Right ventricle myocardium inferior (tissue), 1 donor: ENCODE measurements at places on chromosomes 13 and 19.
A peak's percentile ranks its signal among the peaks of the same experiment; 100 is the strongest.

- DNase-seq, result no peak
These were observed 69.9 kb downstream of the SLITRK6 start for GRCh38 chr13:85729296-85729695.

DNA sequence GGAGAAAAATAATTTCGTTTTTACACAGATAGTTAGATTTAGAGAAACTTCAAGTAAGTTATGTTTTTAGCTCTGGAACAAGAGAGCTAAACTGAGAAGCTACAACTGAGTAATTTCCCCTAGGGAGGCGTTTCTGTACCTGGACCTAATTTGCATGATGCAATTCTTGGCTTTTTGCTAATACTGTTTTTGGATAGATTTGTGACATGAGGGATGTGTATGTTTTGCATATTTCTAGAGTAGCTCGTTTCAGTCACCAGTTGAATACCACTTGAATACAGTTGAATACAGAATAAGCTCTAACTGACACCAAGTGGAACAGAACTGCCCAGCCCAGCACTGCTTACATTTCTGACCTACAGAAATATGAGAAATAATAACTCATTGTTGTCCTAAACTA is 1227.9 kb upstream of the SPRY2 start:
- no peak for DNase-seq

- peak; percentile 73 for DNase-seq
These were observed 697 bp downstream of the HSPH1 start for GRCh38 chr13:31160857-31161556.

- no peak for DNase-seq
These were observed 77.5 kb downstream of the DLEU7 start for GRCh38 chr13:50766013-50766412.

DNA sequence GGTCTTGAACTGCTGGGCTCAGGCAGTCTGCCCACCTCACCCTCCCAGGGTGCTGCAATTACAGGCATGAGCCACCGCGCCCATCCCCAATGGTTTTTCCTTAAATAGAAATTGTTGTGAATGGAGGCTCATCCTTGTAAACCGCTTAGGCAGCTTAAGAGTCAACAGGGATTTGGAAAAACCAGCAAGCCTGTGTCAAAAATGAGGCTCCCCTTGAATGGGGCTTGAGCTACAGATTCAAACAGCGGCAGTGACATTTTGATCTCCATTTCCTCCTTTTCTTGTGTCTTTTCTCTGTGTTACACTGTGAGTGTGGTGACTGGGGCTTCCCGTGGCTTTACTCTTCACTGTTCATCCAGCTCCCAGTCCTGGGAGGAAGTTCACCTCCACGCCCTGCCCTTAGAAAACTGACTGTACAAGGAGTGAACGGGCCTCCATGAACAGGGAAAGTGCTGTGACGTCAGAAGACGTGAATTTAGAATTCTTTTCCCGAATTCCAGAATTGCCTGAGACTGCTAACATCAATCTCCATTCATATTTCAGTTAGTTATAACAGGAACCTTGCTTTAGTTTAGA is 15.3 kb upstream of the RAB8A start:
- no peak for DNase-seq

DNA sequence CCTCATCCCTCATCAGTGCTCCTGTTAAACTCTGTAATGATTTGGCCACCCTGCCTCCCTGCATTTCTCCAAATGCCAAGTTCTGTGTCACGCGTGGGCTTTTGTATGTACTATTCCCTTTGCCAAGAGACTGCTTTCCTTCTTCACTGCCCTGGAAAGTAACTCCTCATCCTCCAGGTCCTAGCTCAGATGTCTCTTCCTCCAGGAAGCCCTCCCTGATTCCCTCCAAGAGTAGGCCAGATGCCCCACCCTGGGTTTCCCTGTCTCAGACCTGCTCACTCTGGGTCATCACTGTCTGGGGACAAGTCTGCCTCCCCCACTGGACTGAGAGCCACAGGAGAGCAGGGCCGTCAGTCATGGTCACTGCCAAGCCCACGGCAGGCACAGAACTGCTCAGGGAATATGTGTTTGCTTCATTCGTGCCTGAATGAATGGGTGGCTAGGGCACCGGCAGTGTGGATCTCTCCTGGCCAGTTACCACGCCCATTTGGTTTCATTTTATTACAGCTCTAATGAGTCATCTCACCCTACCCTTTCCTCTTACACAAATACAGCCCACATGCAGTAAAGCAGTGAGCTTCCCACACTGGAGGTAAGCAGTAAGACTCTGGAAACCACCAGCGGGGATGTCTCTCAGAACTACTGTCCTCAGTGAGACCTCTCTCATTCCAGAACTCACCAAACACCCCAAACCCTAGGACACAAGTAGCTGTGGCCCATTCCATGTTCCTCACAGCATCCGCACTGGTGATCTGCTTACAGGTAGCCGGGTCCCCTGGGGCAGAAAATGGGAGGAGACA is 12.1 kb upstream of the GPR4 start:
- no peak for DNase-seq

DNA sequence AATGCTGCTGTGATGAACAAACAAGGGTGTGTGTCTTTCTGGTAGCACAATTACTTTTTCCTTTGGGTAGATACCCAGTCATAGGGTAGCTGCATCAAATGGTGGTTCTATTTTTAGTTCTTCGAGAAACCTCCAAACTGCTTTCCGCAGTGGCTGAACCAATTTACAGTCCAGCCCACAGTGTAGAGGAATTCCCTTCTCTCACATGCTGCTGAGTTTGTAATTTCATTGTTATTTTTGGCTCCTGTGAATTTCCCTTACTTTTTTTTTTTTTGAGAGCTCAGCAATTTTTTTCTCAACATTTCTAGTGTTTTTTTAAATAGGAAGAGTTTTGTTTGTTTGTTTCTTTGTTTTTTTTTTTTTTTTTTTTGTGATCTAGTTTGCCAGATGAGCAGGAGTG is 37.5 kb upstream of the ADGRE1 start:
- no peak for DNase-seq

GRCh38 chr19:3687774-3688706 is 12.2 kb downstream of the PIP5K1C start:
- DNase-seq, result no peak

- no peak for DNase-seq
These were observed 12.5 kb downstream of the ALG5 start for GRCh38 chr13:36986462-36987240.

DNA sequence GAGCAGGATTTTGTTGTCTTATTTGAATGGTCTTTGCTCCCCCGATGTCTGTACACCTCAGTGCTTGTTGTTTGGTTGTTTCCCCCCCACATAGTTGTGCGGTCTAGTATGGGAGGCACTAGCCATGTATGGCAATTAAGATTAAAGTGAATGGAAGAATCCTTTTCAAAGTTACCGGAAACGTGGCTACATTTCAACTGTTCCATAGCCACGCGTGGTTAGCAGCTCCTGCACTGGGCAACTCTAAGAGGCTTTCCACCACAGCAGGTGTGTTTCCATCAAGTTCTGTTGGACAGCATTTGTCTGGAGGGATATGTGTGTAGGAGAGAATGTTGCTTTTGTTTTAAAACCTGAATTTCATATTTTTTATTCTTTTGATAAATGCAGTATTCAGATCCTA is 247.3 kb downstream of the GGACT start:
- no peak for DNase-seq

DNA sequence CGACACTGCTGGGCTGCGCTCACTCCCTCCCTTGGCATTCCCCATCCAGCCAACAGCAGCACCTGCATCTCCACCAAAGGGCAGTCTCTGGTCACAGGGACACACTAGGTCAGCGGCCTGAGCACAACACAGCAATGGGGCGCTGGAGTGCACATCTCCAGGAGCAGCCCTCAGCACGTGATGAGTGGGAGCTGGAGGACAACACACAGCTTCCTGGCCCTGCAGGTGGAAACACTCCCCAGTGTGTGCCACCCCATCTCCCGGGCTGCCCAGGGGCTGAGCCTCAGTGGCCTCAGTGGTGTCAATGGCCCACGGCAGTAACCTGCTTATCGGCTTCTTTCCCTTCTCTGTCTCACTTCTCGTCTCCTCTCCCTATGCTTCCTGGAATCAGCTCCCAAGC is 96.8 kb upstream of the VSTM2B start:
- no peak for DNase-seq

DNA sequence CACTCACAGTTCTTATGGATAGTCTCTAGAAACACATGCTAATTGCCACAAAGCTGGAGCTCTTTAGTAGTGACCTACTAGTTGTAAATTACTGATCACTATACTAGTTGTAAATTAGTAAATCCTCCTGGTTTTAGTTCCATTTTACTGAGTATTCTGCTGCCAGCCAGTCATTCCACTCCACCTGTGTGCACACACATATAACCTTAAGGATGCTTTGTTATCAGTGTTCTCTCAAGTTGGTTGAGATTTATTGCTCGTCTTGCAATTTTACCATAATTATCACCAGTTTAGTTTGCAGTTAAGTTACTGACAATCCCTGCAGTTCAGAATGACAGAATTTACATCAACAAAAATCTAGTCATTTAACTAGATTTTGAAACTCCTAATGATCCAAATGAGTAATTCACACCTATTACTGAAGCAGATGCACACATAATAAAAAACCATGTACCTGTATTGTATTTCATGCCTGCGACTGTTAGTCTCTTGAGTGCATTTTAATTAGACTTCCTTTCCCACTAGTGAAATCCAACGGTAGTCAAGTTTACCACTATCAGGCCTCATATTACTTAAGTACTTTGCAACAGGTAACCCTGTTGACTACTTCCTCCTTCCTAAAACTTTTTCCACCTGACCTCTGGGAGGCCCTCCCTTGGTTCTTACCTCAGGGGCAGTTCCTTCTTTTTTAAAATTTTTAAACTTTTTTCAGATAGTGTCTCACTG is 7.6 kb downstream of the TPT1 start:
- no peak for DNase-seq

DNA sequence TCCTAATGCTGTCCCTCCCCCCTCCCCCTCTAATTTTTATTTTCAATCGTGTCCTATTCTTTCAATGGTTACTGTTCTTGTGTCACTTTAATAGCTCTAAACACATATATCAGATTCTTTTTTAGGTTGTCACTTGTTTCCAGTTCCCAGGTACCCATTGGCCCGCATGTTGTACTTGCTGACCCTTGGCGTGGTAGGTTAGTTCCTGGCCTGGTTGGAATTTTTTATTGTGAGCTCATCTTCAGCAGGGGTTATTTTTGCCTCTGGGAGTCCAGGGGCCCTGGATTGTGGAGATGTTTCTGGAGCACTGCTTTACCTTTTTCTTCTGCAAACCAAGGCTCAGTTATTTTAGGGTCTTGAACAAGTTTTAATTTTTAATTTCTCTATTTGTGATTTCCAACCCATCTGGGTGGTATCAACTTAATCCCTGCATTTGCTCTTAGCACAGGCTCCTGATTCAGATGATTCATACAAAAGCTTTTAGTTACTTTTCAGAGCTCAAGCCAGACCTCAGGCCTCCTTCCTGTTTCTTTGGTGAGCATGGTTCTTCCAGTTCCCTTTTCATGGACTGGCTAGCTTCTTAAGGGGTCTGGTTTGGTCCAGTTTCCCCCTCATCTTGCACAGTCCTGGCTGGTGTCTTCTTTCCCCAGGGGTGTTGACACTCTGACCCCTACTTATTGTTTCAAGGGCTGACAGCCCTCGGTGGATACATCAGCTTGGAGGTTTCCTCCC is 220.5 kb downstream of the TM9SF2 start:
- no peak for DNase-seq

DNA sequence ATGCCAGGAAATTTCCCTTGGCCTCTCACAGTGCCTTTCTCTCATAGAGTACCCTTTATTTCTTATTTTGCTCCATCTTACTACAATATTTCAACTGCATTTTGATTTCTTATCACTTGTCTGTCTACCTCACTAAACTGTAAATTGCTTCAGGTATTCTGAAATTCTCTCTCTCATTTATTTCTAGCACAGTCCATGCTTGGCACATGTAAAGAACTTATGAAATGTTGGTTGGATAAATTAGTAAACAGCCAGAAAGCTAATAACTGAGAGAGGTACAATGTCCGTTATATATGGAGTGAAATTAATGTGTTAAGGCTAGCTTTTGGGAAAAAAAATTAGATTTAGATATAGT is 138.3 kb upstream of the RFC3 start:
- DNase-seq, result no peak

GRCh38 chr13:77698201-77699058 is 943 bp downstream of the SLAIN1 start:
- peak; percentile 70 for DNase-seq
